Psoas muscle (tissue), 8 donors: ENCODE measurements at places on chromosomes 4 and X. TPM values are rescaled to one million over a fixed set of nuclear protein-coding genes. Genes with fewer than 3 reads are reported as not detected.

Gene FAAH2
- total RNA-seq = not detected

Gene RHOXF2B
- not detected for total RNA-seq

Gene CFI
- total RNA-seq = 4.4 TPM

Gene HTRA3
- 26.4 TPM for total RNA-seq
